ENCODE measurements at places on chromosomes 5 and 9. TPM values are rescaled to one million over a fixed set of nuclear protein-coding genes. Genes with fewer than 3 reads are reported as not detected.

- H3K36me3 ChIP-seq = no peaks in the 10 kb centered on the region
- H3K4me3 ChIP-seq = peak overlapping the region; percentile 99
- peaks cover 64% of the 10 kb centered on the region for H3K4me1 ChIP-seq
- peak overlapping the region; percentile 95 for H3K27ac ChIP-seq
These were observed 657 bp downstream of the MAT2B start for GRCh38 chr5:163506095-163506457.

DNA sequence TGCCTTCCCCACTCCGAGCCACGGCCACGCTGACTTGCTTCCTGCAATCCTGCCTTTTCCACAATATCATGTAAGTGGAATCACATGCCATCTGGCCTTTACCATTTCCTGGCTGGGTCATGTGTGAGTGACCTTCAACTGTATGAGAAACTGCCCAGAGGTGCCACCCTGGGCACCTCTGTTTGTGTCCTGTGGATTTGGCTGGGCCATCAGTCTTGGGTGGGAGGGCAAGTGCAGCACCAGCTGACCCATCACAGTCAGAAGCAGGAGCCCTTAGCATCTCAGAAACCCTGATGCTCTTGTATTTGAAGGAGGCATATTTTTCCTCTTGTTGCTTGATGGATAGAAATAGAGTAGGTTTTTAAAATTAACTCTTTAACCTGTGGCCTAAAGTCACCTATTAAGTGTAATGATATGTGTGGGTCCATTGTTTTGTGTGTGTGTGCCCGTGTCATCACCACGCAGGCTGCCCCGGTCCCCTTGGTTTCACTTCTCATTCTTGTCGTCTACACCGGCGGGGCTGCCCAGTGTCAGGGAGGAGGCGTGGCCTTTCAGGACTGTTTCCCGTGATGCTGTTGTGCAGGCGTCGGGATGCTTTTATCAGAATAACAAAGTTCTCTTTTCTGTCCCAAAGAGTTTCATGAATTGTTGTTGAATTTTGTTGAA lies 52.1 kb upstream of the CACNA1B start:
- no peak overlapping the region for H3K27ac ChIP-seq
- H3K4me3 ChIP-seq = no peak overlapping the region
- DNase-seq = no peak
- no peaks in the 10 kb centered on the region for H3K4me1 ChIP-seq
- H3K36me3 ChIP-seq = peaks cover 58% of the 10 kb centered on the region

- H3K4me1 ChIP-seq = no peaks in the 10 kb centered on the region
- H3K27ac ChIP-seq = no peak overlapping the region
These were observed 57.3 kb downstream of the SLC27A6 start for GRCh38 chr5:129022599-129022998.

DNA sequence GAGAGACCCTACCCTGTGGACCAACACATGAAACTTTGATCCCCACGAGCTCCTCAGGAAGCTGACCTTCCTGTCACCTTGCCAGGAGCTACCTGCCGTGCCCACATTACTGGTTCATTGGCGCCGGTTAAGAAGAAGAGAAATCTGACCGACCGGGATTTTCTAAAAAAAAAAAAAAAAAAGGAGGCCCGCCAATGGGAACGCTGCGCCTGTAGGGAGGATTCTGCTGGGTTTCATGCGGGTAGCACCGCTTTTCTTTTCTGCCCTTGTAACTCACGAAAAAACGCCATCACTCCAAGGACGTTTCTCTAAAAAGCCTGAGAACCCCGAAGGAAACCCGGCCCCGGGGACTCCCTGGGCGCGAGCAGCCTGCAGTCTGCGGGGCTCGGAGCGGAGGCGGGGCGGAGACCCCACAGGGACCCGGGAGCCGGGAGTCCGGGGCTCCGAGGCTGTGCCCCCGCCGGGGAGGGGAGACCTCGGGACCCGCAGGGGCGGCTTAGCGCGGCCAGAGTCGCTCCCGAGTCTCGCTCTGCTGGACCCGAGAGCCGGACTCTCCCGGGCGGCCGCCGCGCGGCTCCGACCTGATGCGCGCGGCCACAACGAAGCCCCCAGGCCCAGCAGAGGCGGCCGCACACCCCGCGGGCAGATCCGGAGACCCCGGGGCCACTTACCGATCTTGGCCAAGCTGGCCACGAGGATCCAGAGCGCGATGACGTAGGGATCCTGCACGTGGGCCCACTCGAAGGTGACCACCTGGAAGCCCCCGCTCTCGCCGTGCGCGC lies 617 bp downstream of the SLC9A3 start:
- no peaks in the 10 kb centered on the region for H3K36me3 ChIP-seq
- no peaks in the 10 kb centered on the region for H3K4me1 ChIP-seq
- H3K4me3 ChIP-seq = no peak overlapping the region
- H3K27me3 ChIP-seq = peaks cover 58% of the 10 kb centered on the region
- no peak for DNase-seq
- H3K27ac ChIP-seq = no peak overlapping the region

GRCh38 chr5:157926977-157927376 lies 68.0 kb upstream of the CLINT1 start:
- H3K4me3 ChIP-seq = no peak overlapping the region
- H3K36me3 ChIP-seq = no peaks in the 10 kb centered on the region
- H3K4me1 ChIP-seq = peaks cover 8% of the 10 kb centered on the region

- H3K36me3 ChIP-seq = no peaks in the 10 kb centered on the region
- H3K27ac ChIP-seq = no peak overlapping the region
- no peak overlapping the region for H3K4me3 ChIP-seq
- H3K27me3 ChIP-seq = peaks cover 15% of the 10 kb centered on the region
- H3K4me1 ChIP-seq = no peaks in the 10 kb centered on the region
- no peak for DNase-seq
These were observed 543 bp downstream of the ST8SIA4 start for GRCh38 chr5:100902440-100903038.

DNA sequence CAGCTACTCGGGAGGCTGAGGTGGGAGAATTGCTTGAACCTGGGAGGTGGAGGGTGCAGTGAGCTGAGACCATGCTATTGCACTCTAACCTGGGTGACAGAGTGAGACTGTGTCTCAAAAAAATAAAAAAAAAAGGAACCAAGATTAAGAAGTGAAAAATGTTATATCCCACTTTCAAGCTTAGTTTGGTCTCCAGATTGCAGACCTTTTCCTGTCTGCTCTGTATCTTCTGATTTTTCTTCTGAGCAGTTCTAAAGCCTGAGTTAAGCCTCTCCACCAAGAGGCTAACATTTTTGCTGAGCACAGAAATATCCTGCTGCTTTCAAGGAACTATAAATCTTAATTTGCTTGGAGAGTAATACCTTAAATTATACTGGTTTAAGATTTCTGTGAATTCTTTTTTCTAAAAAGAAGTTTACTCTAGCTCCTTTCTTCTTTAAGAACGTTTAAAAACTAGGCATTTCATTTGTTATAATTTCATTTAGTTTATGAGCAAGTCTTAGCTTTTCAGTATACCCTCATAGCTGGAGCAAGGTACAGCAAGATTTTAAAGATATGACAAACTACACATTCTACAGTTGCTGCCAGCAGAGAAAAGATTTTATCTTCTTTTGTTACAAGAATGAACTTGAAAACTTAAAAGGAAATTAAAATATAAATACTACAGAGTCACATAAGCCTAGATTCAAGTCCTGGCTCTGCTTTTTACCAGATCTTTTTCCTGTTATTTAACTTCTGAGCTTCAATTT lies 55.0 kb downstream of the GARNL3 start:
- H3K36me3 ChIP-seq = no peaks in the 10 kb centered on the region
- no peak overlapping the region for H3K4me3 ChIP-seq
- H3K4me1 ChIP-seq = peaks cover 40% of the 10 kb centered on the region
- no peak overlapping the region for H3K27ac ChIP-seq

DNA sequence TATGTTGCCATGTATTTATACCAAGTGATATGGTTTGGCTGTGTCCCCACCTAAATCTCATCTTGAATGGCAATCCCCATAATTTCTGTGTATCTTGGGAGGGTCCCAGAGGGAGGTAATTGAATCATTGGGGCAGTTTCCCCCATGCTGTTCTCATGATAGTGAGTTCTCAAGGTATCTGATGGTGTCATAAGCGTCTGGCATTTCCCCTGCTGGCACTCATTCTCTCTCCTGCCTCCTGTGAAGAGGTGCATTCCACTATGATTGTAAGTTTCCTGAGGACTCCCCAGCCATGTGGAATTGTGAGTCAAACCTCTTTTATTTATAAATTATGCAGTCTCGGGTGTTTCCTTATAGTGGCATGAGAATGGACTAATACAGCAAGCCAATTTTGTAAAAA lies 140.8 kb upstream of the ADAMTSL1 start:
- no peak overlapping the region for H3K27ac ChIP-seq
- peaks cover 23% of the 10 kb centered on the region for H3K4me1 ChIP-seq
- no peaks in the 10 kb centered on the region for H3K27me3 ChIP-seq

- no peak for DNase-seq
- H3K27ac ChIP-seq = no peak overlapping the region
- no peaks in the 10 kb centered on the region for H3K36me3 ChIP-seq
- H3K27me3 ChIP-seq = peaks cover 63% of the 10 kb centered on the region
- no peak overlapping the region for H3K4me3 ChIP-seq
- H3K4me1 ChIP-seq = no peaks in the 10 kb centered on the region
These were observed 4.6 kb downstream of the DBH start for GRCh38 chr9:133640580-133641395.

GRCh38 chr5:180472269-180472668 lies 21.9 kb upstream of the CNOT6 start:
- no peaks in the 10 kb centered on the region for H3K36me3 ChIP-seq
- H3K4me1 ChIP-seq = no peaks in the 10 kb centered on the region
- DNase-seq = no peak
- no peak overlapping the region for H3K4me3 ChIP-seq
- H3K27ac ChIP-seq = no peak overlapping the region

- H3K4me3 ChIP-seq = peak overlapping the region; percentile 51
- DNase-seq = peak; percentile 85
- peaks cover 71% of the 10 kb centered on the region for H3K4me1 ChIP-seq
- peaks cover 5% of the 10 kb centered on the region for H3K36me3 ChIP-seq
These were observed 86.4 kb downstream of the GALNT10 start for GRCh38 chr5:154276973-154277331.

GRCh38 chr5:137091472-137091871 lies 407.7 kb downstream of the SPOCK1 start:
- peak; percentile 11 for DNase-seq
- no peak overlapping the region for H3K27ac ChIP-seq
- no peak overlapping the region for H3K4me3 ChIP-seq
- H3K36me3 ChIP-seq = no peaks in the 10 kb centered on the region

GRCh38 chr9:122075135-122076030 lies 17.7 kb downstream of the TTLL11 start:
- H3K4me3 ChIP-seq = 0 out of 2 replicates have a peak overlapping the region, but pooled peaks have one; percentile 3
- H3K4me1 ChIP-seq = peaks cover 26% of the 10 kb centered on the region
- H3K27me3 ChIP-seq = no peaks in the 10 kb centered on the region
- peak; percentile 18 for DNase-seq
- H3K27ac ChIP-seq = peak overlapping the region; percentile 48
- peaks cover 22% of the 10 kb centered on the region for H3K36me3 ChIP-seq

- DNase-seq = no peak
- no peaks in the 10 kb centered on the region for H3K4me1 ChIP-seq
- no peaks in the 10 kb centered on the region for H3K36me3 ChIP-seq
- no peak overlapping the region for H3K4me3 ChIP-seq
These were observed 164.5 kb upstream of the RGS7BP start for GRCh38 chr5:64341340-64341739.

- H3K4me1 ChIP-seq = no peaks in the 10 kb centered on the region
- no peak for DNase-seq
- no peak overlapping the region for H3K4me3 ChIP-seq
- H3K27me3 ChIP-seq = no peaks in the 10 kb centered on the region
These were observed 300.6 kb upstream of the MPDZ start for GRCh38 chr9:13580131-13580530.

GRCh38 chr5:179763215-179763945 lies 30.4 kb upstream of the LTC4S start:
- H3K36me3 ChIP-seq = peaks cover 12% of the 10 kb centered on the region
- peak overlapping the region; percentile 93 for H3K27ac ChIP-seq

DNA sequence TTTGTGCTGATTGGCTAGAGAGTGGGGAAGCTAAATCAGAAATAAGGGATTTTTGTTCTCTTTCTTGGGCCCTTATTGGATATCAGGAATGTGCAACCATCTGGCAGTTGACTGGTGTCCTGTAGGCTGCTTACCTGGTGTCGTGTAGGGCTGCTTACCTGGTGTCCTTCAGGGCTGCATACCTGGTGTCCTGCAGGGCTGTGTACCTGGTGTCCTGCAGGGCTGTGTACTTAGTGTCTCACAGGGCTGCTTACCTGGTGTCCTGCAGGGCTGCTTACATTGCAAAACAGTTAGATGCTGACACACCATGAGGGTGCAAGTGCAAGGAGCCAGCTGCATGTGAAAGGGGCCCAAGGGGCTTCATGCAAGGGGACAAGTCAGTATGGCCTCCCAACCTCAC lies 249.3 kb downstream of the ICE1 start:
- no peak overlapping the region for H3K4me3 ChIP-seq
- H3K27me3 ChIP-seq = peaks cover 4% of the 10 kb centered on the region
- H3K27ac ChIP-seq = no peak overlapping the region
- no peak for DNase-seq

DNA sequence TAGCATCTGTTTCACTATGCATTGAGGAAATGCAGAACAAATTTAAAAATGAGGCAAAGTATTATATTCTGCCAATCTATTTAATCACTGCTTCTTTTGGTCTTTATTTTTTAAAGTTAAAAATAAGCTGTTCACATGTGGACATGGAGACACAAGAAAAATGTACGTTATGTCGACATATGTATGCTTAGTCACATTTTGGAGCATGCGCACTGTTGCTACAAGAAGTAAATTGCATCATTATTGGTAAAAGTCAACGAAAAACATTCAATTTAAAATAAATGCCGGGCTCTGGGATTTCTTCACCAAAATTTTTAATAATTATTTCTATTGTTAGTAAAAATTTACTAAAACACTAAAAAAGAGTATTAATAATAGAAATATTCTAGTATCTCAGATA lies 876.3 kb upstream of the CTNND2 start:
- DNase-seq = no peak
- no peak overlapping the region for H3K4me3 ChIP-seq
- no peaks in the 10 kb centered on the region for H3K4me1 ChIP-seq

AHRR gene
- 55.1 TPM for total RNA-seq

FBXO38 gene
- total RNA-seq = 31.2 TPM

FRRS1L gene
- total RNA-seq = not detected

MSX2 gene
- not detected for total RNA-seq

GRM6 gene
- total RNA-seq = not detected

EXOSC2 gene
- total RNA-seq = 28.5 TPM

MARCOL gene
- total RNA-seq = not detected

PAEP gene
- total RNA-seq = not detected

WDR31 gene
- total RNA-seq = 1.0 TPM

PCDHGB2 gene
- 10.3 TPM for total RNA-seq

GHR gene
- 1.6 TPM for total RNA-seq

WNT8A gene
- not detected for total RNA-seq
